Stimulated activated naive CD4-positive, alpha-beta T cell (primary cell): ENCODE measurements at places on chromosomes 11 and 22.
A peak's percentile ranks its signal among the peaks of the same experiment; 100 is the strongest.

- DNase-seq = no peak
Observed at GRCh38 chr11:61309141-61309540, 14.0 kb upstream of the VWCE start.

DNA sequence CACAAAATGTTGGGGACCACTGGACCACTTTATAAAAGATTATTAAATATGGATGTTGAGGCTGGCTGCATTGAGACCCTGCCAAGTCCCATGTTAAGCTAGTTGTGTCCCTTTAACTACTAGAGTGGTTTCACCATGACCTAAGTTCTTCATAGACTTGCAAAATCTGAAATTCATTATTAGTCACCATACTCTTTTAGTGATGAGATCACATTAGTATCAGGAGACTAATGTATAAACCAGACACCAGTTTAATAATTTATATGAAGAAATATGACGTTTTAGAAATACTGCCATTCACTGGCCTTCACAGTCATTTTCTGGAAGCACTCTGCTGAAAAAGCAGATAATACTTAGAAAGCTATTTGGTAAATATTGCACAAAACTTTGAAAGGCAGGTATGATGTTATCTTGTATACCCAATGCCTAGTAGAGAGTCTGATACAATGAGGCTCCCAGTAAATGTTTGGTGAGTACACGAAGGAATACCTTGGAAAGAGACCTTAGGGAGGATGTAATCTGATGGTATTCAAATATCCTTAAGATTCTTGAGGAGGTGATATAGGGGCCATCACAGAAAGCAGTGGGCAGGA lies 728.2 kb upstream of the ANO5 start:
- no peak for DNase-seq

GRCh38 chr11:107545101-107545514 lies 20.4 kb downstream of the ALKBH8 start:
- DNase-seq = no peak

DNA sequence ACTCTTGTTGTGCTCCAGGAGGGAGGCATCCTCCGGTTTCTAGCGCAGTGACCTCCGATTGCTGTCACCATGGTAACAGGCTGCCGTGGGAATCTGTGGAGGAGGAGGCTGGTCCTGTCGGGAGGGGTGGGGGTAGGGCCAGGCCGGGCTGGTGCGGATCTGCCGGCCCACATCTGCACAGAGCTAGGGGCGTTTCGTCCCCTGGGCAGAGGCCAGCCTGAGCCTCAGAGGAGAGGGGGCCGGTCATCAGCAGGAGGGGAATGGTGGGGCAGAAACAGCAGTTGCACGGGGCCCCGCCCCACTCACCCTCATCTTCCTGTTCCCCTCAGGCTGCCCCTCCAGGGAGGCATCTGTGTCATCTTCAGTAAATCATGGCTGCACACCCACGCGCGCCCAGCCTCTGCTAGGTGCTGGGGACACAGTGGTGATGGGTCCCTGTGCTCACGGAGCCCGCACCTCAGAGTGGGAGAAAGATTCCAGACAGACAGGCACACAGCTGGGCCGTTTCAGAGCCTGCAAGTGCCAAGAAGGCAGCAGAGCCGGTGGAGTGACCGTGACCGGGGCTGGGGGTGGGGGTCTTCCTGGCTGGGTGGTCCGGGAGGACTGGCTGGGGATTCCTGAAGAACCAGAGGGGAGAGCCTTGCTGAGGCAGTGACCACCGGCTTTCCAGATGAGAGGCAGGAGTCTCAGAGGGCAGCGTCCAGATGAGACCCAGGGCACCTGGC lies 120.5 kb downstream of the CACNA1I start:
- no peak for DNase-seq

- DNase-seq = no peak
Observed at GRCh38 chr11:93974759-93975158, 46.4 kb upstream of the HEPHL1 start.

- no peak for DNase-seq
Observed at GRCh38 chr11:74951226-74951625, 2.2 kb downstream of the SPCS2 start.

DNA sequence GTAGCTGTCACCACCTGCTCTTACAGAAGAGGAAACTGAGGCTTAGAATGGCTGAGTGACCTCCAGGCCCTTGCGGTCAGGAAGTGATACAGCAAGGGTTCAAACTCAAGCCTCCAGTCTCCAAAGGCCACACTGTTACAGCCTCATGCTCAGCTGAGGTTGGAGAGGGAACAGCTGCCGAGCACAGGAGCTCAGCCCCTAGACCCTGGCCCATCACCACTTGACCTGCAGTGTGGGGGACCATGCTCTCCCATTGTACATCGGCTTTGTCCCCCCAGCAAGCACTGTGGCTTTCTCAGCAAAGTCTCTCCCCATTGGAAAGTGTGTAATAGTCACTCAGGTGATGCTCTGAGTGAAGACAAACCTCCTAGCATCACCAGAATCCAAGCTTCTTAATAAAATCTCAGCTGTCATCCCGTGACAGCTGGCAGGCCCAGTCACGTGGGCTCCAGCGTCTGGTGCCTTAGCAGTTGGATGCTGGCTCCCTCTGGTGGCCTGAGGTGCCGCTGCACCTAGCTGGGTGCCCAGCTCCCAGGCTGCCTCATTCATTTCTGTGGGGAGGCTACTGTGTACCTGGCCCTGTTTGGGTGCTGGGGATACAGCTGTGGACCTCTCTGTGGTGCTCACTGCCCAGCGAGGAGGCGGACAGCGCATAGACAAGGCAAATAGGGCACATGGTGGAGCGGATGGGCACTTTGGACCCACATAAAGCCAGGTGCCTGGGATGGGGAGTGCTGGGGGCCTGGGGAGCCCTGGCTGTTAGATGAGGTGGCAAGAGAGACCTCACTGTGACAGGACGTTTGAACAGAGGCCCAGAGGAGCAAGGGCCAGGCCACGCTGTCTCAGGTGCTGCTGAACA lies 19.1 kb upstream of the MYRF start:
- DNase-seq = peak; percentile 81

DNA sequence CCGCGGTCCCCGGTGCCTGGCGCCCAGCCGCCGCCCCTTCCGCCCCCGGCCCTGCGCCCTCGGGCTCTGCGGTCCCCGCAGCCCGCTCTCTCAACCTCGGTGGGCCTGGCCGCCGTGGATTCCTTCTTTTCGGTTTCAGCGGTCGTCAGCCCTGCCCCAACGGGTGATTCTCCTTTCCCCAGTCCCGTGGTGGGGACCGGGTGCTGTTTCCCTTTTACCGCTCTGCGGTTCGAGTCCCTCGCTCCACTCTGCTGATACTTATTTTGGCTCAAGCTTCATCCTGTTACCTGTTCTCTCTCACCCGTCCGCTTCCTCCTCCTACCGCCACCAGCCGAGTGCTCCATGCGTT lies 494 bp downstream of the ZDHHC5 start:
- no peak for DNase-seq

GRCh38 chr22:16847271-16847670 lies 22.1 kb upstream of the XKR3 start:
- DNase-seq = no peak

GRCh38 chr22:44571566-44572413 lies 73.8 kb upstream of the RTL6 start:
- no peak for DNase-seq

DNA sequence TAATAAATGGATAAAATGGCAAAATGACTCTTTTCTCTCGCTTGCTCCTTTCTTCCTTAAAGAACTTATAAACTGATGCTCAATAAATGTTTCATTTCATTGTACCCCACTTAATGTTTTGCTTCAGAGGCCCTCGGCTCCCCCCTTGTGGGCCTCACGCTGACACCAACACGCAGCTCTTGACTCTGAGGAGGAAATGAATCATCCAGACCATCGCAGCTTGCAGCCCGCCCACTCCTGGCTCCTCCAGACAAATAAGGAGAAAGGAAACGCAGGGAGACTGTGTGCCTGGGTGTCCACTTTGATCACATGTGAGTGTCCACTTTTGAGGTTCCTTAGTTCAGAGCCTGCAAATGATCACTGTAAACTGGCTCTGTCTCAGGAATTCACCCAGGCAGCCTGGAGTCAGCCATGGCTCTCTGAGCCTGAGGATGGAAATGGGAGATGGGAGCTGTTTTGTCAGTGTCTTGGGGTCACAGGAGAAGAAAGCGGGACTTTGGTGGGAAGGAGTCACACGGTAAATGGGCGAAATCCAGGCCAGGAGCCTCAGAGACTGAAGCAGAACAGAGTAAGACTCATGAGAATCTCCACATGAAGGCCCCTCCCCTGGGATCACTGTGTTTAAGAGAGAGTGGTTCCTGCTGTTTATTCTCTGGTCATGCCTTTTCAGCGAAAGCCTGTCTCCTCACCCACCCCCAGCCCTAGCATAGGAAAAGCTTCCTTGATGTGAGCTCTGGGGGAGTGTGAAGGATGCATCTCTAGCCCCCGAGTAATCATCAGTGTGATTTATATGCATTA lies 96.5 kb downstream of the CWC15 start:
- no peak for DNase-seq

GRCh38 chr11:3616721-3617460 lies 24.9 kb downstream of the ART5 start:
- no peak for DNase-seq

DNA sequence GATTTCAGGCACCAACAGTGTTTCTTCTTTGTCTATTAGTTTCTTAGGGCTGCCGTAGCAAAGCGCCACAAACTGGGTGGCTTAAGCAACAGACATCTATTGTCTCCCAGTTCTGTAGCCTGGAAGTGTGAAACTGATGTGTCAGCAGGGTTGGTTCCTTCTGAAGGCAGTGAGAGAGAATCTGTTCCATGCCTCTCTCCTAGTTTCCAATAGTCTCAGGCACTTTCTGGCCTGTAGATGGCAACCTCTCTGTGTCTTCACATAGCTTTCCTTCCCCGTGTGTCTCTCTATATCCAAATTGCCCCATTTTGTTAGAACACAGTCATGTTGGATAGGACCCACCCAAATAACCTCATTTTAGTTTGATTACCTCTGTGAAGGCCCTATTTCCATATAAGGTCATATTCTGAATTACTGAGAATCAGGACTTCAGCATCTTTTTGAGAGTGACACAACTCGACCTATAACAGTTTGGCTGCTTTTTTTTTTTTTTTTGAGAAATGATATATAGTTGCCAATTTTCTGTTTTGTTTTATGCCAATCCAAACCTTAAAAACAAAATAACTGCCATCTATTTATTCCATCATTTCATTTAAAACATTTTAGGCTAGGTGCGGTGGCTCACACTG lies 108.2 kb downstream of the SLC36A4 start:
- no peak for DNase-seq

GRCh38 chr22:48944751-48945620 lies 882.7 kb downstream of the BRD1 start:
- no peak for DNase-seq

DNA sequence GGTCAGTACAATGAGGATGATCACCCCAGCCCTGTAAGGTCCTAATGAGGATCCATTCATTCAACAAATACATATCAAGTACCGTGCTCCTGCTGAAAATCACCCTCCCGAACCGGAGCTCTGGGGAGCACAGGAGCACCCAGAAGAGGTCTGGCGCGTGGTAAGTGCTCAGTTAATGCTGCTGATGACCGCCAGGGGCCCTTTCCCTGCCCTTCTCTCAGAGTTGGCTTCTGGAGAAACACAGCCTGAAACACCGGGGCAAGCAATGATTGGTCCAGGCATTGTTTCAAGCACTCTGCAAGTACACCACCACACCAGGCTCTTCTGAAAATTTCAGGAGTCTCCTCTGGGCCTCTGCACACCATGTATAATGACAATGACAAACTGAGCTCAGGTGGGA lies 3.8 kb upstream of the CCDC86 start:
- no peak for DNase-seq

DNA sequence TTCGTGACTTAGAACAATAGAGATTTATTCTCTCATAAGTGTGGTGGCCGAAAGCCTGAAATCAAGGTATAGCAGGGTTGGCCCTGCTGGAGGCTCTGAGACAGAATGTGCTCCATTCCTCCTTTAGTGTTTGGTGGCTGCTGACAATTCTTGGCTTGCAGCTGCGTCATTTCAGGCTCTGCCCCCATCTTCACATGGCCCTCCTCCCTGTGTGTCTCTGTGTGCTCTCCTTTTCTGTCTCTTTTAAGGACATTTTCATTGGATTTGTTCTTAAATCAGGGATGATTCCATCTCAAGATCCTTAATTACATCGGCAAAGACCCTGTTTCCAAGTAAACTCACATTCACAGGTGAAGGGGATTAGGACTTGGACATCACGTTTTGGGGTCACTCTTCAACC lies 10.2 kb upstream of the APOL6 start:
- no peak for DNase-seq

DNA sequence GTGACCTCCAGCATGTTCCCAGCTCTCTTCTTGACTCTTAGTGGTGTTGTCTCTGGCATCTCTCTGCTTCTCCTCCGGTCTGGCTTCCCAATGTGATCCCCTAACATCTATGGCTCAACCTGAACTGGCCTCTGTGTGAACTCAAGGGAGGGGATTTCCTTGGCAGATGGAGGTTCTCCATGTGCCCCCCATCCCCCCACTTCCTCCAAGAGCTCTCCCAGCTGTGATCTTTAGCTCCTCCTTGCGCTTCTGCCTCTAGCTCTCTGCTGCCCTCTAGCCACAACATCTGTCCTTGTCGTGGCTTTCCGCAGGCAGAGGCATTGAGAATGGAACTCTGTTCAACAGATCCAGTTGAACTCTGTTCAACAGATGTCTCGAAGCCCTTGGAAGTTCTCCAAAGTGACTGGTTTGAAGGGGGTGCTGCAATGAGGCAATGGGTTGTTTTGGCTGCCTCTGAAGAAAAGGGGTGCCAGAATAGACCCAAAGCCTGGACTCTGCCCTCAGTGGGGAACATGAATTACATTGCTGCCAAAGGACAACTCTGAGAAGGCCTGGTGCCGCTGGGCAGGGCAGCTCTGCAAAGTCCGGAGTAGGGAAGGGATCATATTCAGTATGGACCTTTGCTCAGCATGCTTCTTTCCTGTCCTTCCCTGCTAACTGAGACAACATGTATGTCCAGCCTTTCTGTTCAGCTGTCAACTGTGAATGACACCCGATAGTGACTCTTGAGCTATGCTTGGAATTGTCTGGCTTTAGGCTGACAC lies 61.9 kb downstream of the ADM start:
- DNase-seq = peak; percentile 7

- DNase-seq = peak; percentile 73
Observed at GRCh38 chr22:30265823-30266444, 717 bp downstream of the OSM start.

DNA sequence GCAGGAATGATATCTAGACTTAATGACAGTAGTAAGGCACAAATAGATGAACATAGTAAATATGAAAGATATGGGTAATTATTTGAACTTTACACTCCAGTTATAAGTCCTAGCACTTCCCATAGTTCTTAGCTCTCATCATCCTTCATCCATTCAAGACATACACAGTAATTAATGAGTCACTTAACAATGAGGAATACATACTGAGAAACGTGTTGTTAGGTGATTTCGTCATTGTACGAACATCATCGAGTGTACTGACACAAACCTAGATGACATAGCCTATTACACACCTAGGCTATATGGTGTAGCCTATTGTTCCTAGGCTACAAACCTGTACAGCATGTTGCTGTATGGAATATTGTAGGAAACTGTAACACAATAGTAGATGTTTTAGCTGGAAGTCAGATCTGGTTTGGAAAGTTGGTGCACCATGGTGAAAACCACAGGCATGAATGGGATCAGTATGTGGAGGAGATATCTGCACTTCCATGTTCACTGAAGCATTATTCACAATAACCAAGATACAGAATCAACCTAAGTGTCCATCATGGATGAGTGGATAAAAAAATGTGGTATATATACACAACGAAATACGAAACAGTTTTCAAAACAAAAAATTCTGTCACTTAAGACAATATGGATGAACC lies 229.9 kb upstream of the PITPNB start:
- no peak for DNase-seq
